ENCODE measurements at places on chromosomes 3 and 15.

- no peak for DNase-seq
Measured at GRCh38 chr3:194091141-194091540, 44.8 kb upstream of the HES1 start.

- no peak for DNase-seq
Measured at GRCh38 chr3:23831517-23832394, 26.0 kb downstream of the UBE2E1 start.

DNA sequence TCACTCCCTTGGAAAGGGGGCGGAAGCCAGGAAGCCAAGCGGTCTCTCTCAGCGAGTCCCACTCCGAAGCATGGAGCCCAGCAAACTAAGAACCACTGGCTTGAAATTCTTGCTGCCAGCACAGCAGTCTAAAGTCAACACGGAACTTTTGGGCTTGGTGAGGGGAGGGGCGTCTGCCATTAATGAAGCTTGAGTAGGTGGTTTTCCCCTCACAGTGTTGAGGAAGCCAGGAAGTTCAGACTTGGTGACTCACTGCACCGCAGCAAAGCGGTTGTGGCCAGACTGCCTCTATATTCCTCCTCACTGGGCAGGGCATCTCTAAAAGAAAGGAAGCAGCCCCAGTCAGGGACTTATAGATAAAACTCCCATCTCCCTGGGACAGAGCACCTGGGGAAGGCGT lies 665.4 kb upstream of the CBLB start:
- DNase-seq, result no peak

DNA sequence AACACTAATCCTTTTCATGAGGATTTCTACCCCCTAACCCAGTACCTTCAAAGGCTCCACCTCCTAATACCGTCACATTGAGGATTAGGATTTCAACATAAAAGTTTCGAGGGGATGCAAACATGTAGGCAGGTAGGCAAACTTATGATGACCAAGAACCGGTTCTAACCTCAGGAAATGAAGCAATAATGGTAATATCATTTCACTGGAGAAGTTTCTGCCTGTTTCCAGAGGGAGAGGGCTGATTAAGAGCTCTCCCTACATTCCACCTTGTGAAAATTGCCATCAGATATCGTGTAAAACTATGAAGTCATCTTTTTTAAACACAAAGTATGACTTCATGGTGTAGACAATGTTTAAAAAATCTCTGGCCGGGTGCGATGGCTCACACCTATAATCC lies 31.6 kb downstream of the NKIRAS1 start:
- DNase-seq, result no peak

GRCh38 chr3:171841620-171842000 lies 1.5 kb upstream of the TMEM212 start:
- no peak for DNase-seq

- no peak for DNase-seq
Measured at GRCh38 chr3:37024820-37025405, 31.6 kb downstream of the MLH1 start.

DNA sequence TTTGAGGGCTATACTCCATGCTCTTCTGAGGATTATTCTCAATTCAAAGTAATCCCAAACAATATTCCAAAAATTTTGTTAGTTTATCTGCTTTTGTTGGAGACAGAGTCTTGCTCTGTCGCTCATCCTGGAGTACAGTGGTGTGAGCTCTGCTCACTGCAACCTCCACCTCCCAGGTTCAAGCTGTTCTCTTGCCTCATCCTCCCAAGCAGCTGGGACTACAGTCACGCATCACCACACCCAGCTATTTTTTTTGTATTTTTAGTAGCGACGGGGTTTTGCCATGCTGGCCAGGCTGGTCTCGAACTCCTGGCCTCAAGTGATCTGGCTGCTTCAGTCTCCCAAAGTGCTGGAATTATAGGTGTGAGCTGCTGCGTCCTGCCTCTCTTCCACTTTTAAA lies 39.1 kb downstream of the MEF2A start:
- no peak for DNase-seq

All from DMS 273 treated with DMSO at 0.1 percent for 48 hours (cell line).